Amniotic stem cell (primary cell): ENCODE measurements at places on chromosomes 5 and 9.
A peak's percentile ranks its signal among the peaks of the same experiment; 100 is the strongest.

GRCh38 chr5:111454776-111455175 lies 57.6 kb downstream of the STARD4 start:
- no peak for DNase-seq

DNA sequence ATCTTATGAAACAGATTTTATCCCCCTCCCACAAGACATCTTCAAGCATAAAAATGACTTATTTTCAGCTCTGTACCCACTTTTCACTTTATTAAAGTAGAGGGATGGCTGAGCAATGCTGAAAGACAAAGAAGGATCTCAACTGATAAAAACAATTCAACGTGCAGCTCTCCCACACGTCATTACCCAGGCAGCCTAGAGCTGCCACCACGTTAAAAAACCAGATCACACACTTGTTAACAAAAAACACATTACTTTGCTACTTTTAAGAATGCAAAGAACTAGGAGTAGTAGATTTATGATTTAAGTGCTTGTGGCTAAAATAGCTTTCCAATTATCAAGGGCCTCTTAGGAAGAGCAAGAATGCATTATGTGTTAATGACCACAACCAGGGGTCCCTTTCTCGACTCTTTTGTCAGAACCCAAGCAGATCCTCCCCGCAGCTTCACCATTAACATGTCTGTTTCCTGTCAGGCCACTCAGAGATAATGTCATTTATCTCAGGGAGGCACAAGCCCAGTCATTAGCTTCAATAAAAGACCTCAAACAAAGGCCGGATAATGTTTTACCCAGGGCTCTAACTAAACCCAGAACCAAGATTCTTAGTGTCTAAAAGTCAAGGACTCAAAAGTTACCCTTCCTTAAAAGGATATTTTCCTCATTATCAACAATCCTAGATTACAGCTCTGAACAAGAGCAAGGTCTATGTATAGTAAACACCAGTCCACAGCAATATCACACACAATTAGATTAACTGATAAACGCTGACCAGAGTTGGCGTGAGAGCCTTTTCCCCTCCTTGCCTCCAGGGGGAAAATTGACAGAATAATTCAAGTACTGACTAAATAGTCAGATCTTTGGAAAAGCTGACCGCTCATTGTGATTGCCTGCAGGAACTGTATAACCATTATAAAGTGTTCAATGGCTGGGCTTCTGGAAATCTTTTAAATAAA lies 7.5 kb downstream of the ZNF608 start:
- DNase-seq = no peak

DNA sequence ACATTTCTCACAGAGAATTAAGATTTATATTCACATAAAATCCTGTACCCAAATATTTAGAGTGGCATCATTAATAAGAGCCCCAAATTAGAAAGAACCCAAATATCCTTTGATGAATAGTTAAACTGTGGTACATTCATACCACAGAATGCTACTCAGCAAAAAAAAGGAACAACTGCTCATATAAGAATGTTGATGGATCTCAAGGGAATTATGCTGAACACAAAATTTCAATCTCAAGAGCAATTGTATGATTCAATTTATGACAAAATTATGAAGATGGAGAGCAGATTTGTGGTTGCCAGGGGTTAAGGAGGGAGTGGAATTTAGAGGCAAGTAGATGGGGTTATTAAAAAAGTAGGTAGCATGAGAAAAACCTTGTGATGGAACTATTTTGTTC lies 4.5 kb upstream of the PAIP1 start:
- no peak for DNase-seq

DNA sequence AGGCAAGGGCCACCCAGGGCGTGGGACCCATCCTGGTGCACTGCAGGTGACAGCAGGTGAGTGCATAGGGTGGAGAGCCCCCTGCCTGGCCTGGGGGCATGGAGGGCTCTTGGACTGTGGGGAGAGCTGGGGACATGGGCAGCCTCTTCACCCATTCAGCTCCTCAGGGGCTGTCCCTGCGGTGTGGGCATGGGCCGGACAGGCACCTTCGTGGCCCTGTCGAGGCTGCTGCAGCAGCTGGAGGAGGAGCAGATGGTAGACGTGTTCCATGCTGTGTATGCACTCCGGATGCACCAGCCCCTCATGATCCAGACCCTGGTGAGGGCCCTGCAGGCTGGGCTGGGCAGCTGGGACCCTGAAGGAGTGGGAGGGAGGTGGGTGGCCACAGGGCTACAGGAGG lies 20.4 kb upstream of the SPTLC1 start:
- DNase-seq = no peak

DNA sequence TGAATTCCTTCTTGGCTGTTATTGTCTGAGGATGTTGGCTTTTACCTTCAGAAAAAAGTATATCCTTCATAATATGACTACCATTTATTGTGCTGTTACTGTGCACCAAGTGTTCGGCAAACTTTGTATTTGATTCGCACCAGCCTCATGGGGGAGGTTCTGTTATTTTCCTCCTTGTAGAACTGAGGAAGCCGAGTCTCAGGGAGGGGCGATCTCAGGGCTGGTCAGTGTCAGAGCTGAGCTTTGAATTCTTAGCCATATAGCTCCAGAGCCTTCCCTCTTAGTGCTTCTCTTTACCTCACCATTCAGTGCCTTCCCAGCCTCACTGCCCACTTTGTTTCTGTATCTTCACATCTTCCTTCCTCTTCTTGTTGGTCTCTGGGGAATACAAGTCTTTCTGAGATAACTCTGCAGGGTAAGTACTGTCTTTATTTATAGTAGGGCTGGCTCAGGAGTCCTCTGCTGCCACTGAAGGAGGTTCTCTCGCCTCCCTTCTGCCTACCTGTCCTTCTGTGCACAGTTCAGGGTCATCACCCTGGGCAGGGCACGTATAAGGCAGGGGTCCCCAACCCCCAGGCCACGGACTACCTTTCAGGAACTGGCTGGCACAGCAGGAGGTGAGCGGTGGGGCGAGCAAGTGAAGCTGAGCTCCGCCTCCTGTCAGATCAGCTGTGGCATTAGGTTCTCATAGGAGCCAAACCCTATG lies 48.4 kb downstream of the GALNT10 start:
- DNase-seq = no peak

GRCh38 chr9:111298731-111299598 lies 31.1 kb downstream of the OR2K2 start:
- peak; percentile 22 for DNase-seq

DNA sequence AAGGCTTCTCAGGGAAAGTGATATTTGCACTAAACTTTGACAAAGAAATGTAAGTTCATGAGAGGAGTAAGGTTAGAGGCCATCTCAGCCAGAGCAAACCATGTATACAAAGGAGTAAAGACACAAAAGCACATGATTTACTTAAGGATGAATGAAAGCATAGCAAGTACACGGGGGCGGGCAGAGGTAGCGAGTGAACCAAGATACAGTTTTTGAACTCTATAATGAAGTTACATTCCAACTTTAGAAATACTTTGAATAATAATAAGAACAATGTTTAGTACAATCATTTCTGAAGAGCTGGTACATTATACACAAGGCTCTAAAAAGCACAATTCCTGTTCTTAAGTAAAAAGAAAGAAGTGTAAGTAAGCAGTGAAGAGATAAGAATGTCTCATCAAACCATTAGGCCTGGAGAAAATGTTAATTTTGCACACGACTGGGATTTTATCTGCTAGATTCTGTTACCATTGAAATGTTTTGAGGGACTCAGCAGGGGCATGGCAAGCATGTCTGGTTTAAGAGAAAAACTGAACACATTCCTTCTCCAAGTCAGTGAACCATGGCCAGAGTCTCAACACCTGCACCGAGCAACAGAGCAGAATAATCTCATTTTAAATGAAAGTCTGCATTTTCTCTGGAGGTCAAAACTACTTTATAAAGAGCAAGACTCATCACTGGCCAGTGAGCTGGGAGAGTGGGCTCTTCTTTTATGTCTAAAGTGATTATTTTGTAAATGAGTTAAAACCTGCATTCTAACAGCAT lies 147.6 kb upstream of the TRPM3 start:
- DNase-seq = no peak

DNA sequence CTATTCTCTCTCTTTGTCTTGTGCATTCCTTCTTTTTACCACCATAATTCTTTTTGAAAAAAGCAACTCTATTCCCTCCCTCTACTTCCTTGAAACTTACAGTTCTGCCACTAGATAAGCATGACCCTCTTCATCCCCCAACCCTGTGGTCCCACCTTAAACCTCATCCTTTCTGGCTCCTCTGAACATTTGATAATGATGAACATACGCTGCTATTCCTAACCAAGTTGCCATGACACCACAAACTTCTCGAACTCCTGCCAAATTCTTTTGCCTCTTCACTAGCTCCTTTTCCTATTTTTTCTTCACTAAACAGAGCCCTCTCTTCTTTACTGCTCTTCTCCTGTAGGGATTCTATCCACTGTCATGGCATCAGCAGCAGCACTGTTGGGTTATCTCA lies 57.1 kb downstream of the MOCS2 start:
- DNase-seq = no peak

GRCh38 chr5:168302785-168303184 lies 11.3 kb downstream of the WWC1 start:
- no peak for DNase-seq

GRCh38 chr5:91359962-91360609 lies 23.0 kb downstream of the ARRDC3 start:
- DNase-seq = no peak

GRCh38 chr5:156758011-156758791 lies 91.9 kb upstream of the PPP1R2B start:
- DNase-seq = no peak

DNA sequence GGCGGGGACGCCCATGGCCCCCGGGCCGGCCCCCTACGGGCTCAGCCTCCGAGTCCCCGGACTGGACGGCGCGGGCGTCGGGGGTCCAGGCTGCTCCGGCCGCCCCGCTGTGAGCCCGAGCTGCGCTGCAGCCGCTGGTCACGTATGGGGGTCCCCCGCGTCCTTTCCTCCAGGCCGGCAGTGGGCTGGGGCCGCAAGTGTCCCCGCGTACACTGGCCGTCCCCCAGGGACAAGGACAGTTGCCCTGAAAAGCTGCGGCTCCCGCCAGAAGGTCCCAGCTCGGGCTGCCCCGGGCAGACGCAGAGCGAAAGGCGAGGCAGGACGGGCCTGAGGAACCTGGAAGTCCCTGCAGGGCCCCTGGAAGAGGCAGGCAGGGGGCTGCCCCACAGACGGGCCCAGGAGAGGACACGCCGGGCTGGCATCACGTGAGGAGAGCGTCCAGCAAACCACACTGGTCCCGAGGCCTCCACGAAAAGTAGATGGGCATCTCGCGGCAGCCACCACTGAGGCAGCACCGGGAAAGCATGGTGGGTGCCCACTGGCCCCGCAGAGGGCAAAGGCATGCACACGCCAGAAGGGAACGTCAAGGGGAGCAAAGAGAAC lies 3.3 kb upstream of the NKD2 start:
- no peak for DNase-seq

- DNase-seq = no peak
Measured at GRCh38 chr5:53166183-53166495, 56.6 kb upstream of the MOCS2 start.

DNA sequence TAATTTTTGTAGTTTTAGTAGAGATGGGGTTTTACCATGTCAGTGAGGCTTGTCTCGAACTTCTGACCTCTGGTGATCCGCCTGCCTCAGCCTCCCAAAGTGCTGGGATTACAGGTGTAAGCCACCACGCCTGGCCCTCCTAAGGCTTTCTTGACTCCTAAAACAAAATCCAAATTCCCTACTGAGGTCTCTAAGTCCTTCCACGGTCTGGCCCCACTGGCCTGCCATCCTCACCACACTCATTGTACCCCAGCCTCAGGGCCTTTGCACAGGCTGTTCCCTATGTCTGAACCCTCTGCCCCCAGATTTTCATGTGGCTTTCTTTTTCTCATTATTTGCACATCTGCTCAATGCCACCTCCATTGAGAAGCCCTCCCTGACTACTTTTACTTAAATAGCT lies 34.7 kb upstream of the MVB12B start:
- DNase-seq = no peak

- no peak for DNase-seq
Measured at GRCh38 chr9:135151757-135152613, 64.5 kb downstream of the OLFM1 start.

GRCh38 chr9:35501946-35502345 lies 12.0 kb downstream of the RUSC2 start:
- no peak for DNase-seq

GRCh38 chr5:136518814-136519213 lies 153.5 kb upstream of the TRPC7 start:
- DNase-seq = no peak

DNA sequence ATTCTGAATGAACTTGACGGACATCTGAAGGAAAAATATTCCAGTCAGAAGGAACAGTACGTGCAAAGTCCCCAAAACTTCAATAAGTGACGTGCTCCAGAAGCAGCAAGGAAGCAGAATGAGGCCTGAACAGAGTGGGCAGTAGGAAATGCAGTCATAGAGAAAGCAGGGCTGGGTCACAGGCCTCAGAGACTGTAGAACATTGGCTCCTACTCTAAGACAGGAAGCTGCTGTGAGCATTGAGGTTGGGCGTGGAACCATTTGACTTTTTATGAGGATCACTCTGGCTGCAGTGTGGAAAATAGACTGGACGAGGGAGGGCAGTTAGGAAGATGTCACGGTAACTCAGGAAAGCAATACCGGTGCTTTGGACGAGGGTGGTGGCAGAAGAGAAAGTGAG lies 64.0 kb downstream of the DOCK8 start:
- DNase-seq = no peak

- no peak for DNase-seq
Measured at GRCh38 chr5:80870442-80870841, 89.7 kb upstream of the RASGRF2 start.

DNA sequence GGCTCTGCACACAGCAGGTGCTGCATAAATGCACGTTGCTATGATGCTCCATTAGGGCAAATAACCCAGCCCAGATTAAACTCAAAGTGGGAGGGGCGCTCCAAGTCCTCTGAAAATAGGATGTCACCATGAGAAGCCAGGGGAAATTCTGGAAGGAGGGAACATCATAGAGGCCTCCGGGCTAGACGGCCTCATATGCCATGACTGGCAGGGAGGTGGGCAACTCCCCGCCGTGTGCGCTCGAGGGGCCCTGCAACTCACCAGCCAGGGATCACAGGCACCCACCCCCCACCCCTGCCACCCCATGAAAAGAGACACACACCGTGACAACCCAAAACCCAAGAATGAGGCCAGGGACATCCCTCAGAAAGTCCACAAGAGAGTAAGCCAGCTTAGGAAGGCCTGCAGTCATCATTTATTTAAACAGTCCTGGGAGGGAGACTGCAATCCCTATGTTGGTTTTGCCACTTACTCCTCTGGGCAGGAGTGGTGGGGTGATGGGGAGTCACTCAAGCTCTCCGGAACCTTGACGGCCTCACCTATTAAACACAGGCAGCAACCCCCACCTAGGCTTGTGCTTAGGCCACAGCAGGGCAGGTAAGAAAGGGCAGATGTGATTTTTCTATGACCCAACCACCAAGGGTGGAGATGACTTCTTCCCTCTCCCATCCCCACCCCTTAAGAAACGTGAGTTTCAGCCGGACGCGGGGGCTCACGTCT lies 4.0 kb downstream of the VAV2 start:
- no peak for DNase-seq

- no peak for DNase-seq
Measured at GRCh38 chr5:5486122-5486521, 63.6 kb downstream of the ICE1 start.
